Activated CD4-positive, alpha-beta T cell treated with anti-CD3 and anti-CD28 coated beads, Interleukin-2, amount 10 ng/mL, durations not matched to agents 7 days and 5 days (primary cell): ENCODE measurements at places on chromosomes 6 and 20.

- no peak for DNase-seq
Observed at GRCh38 chr6:129317931-129318820, 391.8 kb downstream of the ARHGAP18 start.

- no peak for DNase-seq
Observed at GRCh38 chr20:60063739-60064380, 105.6 kb downstream of the CDH26 start.

GRCh38 chr20:43590392-43591303 is at the start of gene IFT52:
IFT52 (plus strand) TSS chr20:43590937; CDS start chr20:43594699, 3,762 bp downstream.
- DNase-seq, result peak; percentile 91

DNA sequence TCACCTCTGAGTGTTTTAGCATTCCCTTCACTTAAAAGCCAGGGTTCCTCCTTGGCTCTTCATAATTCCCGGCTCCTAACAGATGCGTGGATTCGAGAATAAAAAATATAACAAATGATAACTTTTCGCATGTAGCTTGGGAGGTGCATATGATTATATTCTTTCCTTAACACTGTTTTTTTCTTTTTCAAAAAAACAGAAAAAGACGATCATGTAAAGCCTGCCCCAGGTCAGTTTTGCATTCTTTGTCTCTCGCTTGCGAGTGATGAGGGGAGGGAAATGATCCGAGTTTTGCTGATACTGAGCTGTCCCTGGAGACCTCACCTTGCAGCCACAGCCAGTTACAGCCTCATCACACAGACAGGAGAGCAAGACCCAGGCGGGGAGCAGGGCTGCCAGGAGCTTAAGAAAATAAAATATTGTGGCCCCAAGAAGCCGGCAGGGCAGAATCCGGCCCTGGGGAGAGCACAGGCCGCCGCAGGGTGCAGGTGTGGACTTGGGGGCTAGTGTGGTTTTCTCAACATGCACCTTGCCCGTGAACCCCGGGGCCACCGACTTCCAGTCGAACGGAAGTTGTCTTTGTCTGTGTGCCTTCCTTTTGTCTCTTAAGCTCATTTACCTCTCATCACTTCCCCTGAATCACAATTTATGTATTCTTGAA is 301.8 kb downstream of the TAF4 start:
- no peak for DNase-seq
